ENCODE measurements at places on chromosomes 5 and 9.

GRCh38 chr5:118249386-118249785, 739.0 kb downstream of the DTWD2 start:
- H3K27me3 ChIP-seq = no peaks in the 10 kb centered on the region
- H3K36me3 ChIP-seq = no peaks in the 10 kb centered on the region
- no peaks in the 10 kb centered on the region for H3K4me1 ChIP-seq
- H3K27ac ChIP-seq = no peak overlapping the region
- DNase-seq = no peak

GRCh38 chr9:106972082-106972481, 109.1 kb downstream of the ZNF462 start:
- H3K4me3 ChIP-seq = no peak overlapping the region
- peaks cover 2% of the 10 kb centered on the region for H3K27me3 ChIP-seq
- H3K4me1 ChIP-seq = no peaks in the 10 kb centered on the region
- no peaks in the 10 kb centered on the region for H3K36me3 ChIP-seq

DNA sequence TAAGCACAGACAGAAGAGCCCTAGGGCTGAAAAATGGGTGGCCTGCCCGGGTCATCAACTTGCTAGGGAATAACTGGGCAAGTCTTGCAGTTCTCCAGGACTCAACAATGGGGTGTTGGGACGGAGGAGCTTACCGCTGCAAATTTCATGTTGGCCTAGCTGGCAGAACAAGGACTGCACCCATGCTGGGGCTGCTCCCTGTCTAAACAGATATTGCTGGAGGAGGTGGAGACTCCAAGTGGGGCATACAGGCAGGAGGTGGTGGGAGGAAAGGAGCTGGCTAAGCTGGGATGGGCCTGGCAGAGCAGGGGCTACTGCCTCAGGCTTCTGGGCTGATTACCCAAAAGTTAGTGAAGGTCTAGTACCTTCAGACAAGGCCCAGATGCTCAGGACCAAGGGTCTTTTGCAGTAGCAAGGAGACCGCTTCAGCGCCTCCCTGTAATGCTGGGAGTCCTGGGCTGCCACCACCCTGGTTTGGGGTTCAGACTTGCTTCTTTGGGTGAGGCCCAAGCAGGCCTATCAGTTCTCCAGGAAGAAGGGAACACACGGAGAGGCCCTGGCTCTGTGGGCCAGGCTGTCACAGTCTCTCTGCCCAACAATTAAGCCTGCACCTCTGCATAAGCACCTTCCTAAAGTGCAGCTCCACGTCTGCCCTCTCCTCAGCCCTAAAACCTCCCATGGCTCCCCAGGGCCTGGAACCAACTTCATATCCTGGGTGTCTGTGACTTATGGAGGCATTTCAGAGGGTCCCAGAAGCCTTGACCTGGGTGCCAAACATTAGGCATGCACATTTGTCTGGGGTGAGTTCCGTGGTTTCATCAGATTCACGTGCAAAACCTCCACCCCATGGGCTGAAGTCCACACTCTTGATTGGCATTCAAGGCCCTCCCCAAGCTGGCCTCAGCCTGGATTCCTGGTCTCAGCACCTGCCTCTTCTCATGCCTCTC, 24.2 kb upstream of the KIF12 start:
- no peak for DNase-seq
- H3K27ac ChIP-seq = no peak overlapping the region
- H3K4me1 ChIP-seq = no peaks in the 10 kb centered on the region
- no peak overlapping the region for H3K4me3 ChIP-seq
- H3K27me3 ChIP-seq = peaks cover 20% of the 10 kb centered on the region

DNA sequence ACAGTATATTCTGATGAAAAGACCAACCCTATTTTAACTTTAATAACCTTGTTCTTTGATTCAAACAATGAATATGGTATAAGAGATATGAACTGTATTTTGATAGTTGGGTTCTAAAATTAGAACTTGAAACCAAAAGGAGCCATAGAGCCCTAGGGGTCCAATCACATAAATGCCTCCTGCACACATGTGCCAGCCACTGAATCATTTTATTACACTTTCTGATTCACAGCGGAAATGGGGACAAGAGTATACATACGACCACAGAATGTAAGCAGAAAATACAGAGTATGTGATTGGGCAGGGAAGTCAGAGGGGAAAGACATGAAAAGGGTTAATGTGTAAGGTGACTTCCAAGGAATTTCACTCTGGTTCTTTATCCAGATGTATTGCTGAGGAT, 1000.2 kb downstream of the NR2F1-AS1 start:
- DNase-seq = no peak
- H3K27ac ChIP-seq = no peak overlapping the region
- H3K27me3 ChIP-seq = no peaks in the 10 kb centered on the region

DNA sequence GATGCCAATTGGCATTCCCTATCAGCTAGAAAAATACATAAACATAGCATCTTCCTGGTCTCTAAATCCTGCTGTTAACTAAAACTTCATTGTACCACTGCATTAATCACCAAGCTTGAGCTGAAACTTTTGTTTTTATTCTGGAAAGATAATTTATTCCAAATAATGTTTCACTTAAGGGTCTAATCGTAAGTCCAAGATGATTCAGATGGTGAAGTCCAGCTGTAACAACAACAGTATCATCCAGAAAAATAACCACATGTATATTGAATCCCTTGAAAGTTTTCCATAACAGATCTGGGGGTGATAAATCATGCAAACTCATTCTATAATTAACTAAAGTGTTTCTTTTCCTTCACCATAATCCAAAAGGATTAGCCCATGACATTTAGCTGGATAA, 23.9 kb downstream of the RORB start:
- H3K36me3 ChIP-seq = no peaks in the 10 kb centered on the region
- H3K4me3 ChIP-seq = no peak overlapping the region
- H3K27me3 ChIP-seq = peaks cover 5% of the 10 kb centered on the region
- DNase-seq = no peak
- no peak overlapping the region for H3K27ac ChIP-seq
- H3K4me1 ChIP-seq = no peaks in the 10 kb centered on the region

GRCh38 chr9:87701931-87702421, 23.9 kb upstream of the CTSL start:
- H3K4me3 ChIP-seq = no peak overlapping the region
- H3K4me1 ChIP-seq = no peaks in the 10 kb centered on the region
- H3K27ac ChIP-seq = no peak overlapping the region
- no peak for DNase-seq

DNA sequence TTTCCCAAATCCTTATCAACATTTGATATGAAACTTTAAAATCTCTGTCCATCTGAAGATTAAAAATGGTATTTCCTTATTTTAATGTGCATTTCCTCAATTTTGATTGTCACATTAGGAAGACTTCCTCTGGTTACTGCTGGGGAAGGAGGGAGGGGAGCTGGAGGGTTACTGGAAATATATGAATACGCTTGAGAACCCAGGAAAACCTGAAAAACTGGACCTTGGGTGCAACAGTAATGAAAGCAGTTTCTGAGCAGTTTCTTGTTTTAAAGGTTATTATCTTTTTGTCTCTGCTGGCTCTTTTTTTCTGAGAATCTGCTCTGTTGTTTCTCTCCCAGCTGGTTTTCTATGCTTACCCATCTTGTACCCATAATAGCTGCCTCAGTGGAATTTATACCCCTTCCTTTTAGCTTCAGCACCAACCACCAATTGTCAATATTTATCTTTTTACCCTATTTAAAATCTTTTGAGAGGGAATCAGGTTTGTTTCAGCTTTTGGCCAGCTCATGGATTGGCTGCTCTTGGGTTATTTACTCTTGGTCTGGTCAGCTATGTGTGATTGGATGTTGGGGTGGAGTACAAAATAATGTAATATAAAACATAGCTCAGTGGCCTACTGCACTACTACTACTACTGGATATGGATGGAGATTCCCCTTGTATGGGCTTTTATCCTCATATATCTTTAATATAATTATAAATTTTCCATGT, 67.4 kb downstream of the UNC13B start:
- H3K36me3 ChIP-seq = no peaks in the 10 kb centered on the region
- no peak overlapping the region for H3K4me3 ChIP-seq
- H3K27ac ChIP-seq = no peak overlapping the region
- no peaks in the 10 kb centered on the region for H3K4me1 ChIP-seq
- no peak for DNase-seq
- H3K27me3 ChIP-seq = peaks cover 5% of the 10 kb centered on the region

- no peak overlapping the region for H3K4me3 ChIP-seq
- H3K4me1 ChIP-seq = no peaks in the 10 kb centered on the region
- peaks cover 2% of the 10 kb centered on the region for H3K27me3 ChIP-seq
- H3K36me3 ChIP-seq = peaks cover 9% of the 10 kb centered on the region
These were observed 39.2 kb downstream of the MVB12B start for GRCh38 chr9:126365780-126366179.

- no peaks in the 10 kb centered on the region for H3K36me3 ChIP-seq
- H3K4me3 ChIP-seq = no peak overlapping the region
- no peak overlapping the region for H3K27ac ChIP-seq
- no peak for DNase-seq
These were observed 155.6 kb downstream of the PHF2 start for GRCh38 chr9:93731963-93732362.

- H3K4me3 ChIP-seq = no peak within 1 kb of the TSS
- H3K4me1 ChIP-seq = peaks cover 4% of the 10 kb centered on the region
- no peak within 1 kb of the TSS for H3K27ac ChIP-seq
- no peaks in the 10 kb centered on the region for H3K36me3 ChIP-seq
These were observed at the start of gene NEUROG1 for GRCh38 chr5:135535820-135536801. Gene NEUROG1, minus strand, starts transcription at chr5:135535964. Its CDS starts 274 bp downstream, at chr5:135535690.

GRCh38 chr5:123785162-123786071, 273.4 kb downstream of the CSNK1G3 start:
- no peaks in the 10 kb centered on the region for H3K27me3 ChIP-seq
- H3K27ac ChIP-seq = no peak overlapping the region
- DNase-seq = no peak
- H3K36me3 ChIP-seq = no peaks in the 10 kb centered on the region

- DNase-seq = no peak
- H3K27me3 ChIP-seq = peaks cover 3% of the 10 kb centered on the region
- no peaks in the 10 kb centered on the region for H3K4me1 ChIP-seq
These were observed 111.9 kb upstream of the MTAP start for GRCh38 chr9:21690561-21690960.

GRCh38 chr9:6910032-6910431, 152.3 kb downstream of the KDM4C start:
- H3K27me3 ChIP-seq = no peaks in the 10 kb centered on the region
- H3K27ac ChIP-seq = no peak overlapping the region
- H3K36me3 ChIP-seq = peaks cover 18% of the 10 kb centered on the region
- H3K4me3 ChIP-seq = no peak overlapping the region
- H3K4me1 ChIP-seq = peaks cover 19% of the 10 kb centered on the region
- no peak for DNase-seq

- no peaks in the 10 kb centered on the region for H3K36me3 ChIP-seq
- H3K27me3 ChIP-seq = peaks cover 1% of the 10 kb centered on the region
- no peaks in the 10 kb centered on the region for H3K4me1 ChIP-seq
- H3K27ac ChIP-seq = no peak overlapping the region
- no peak overlapping the region for H3K4me3 ChIP-seq
- DNase-seq = no peak
These were observed 11.9 kb downstream of the FBP2 start for GRCh38 chr9:94581728-94582127.

- H3K27me3 ChIP-seq = no peaks in the 10 kb centered on the region
- H3K4me1 ChIP-seq = peaks cover 58% of the 10 kb centered on the region
- H3K36me3 ChIP-seq = no peaks in the 10 kb centered on the region
- no peak overlapping the region for H3K27ac ChIP-seq
These were observed 104.8 kb upstream of the CPEB4 start for GRCh38 chr5:173783371-173783770.

- no peak overlapping the region for H3K27ac ChIP-seq
- no peak overlapping the region for H3K4me3 ChIP-seq
- H3K36me3 ChIP-seq = no peaks in the 10 kb centered on the region
- no peaks in the 10 kb centered on the region for H3K27me3 ChIP-seq
- no peak for DNase-seq
These were observed 516.6 kb downstream of the AGTPBP1 start for GRCh38 chr9:85225180-85225579.

GRCh38 chr9:136052472-136052880, 42.6 kb downstream of the NACC2 start:
- H3K36me3 ChIP-seq = no peaks in the 10 kb centered on the region
- H3K27ac ChIP-seq = no peak overlapping the region
- no peak overlapping the region for H3K4me3 ChIP-seq
- no peak for DNase-seq
- peaks cover 30% of the 10 kb centered on the region for H3K4me1 ChIP-seq
- H3K27me3 ChIP-seq = peaks cover 8% of the 10 kb centered on the region

DNA sequence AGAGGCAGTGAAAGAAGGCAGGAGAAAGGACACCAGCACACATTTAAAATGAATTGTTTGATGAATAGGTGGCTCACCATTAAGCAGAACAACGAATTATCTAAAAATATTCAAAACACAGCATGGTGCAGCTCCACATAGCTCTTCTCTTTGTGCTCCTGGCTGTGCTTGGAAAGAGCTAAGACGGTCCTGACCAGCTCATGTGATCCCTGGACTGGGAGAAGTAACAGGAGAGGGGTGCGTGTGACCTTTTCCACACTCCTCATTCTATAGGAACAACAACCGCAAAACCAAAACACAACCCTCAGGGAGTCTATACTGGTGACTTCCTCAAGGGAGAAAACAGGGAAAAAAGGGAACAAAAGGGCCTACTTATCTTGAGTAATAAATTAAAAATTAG, 140.5 kb downstream of the DIRAS2 start:
- DNase-seq = no peak
- H3K27me3 ChIP-seq = no peaks in the 10 kb centered on the region
- no peak overlapping the region for H3K4me3 ChIP-seq

GRCh38 chr5:175688352-175689146, 30.7 kb downstream of the HRH2 start:
- peaks cover 16% of the 10 kb centered on the region for H3K27me3 ChIP-seq
- no peaks in the 10 kb centered on the region for H3K36me3 ChIP-seq
- no peak overlapping the region for H3K27ac ChIP-seq
- no peak for DNase-seq
- no peaks in the 10 kb centered on the region for H3K4me1 ChIP-seq

DNA sequence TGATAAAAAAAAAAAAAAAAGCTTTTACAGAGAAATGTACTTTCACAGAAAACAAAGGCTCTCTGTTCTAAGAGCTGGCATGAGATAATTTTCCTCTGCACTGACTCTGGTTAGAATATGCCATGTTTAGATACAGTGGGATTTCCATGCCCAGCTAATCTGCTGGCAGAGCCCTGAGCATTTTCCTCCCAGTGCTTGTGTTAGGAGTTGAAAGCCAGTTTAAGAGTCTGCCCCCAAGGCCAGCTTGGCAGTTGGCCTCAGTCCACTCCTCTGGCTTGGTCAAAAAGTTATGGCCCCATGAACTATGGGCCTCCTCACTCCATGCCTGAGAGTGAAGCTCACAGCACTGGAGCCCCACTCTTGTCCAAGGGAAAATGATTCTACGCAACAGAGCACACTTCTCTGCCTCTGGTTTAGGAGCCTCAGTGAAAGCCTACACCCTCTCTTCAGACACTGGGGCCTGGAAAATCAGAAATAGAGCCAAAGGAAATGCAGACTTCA, 21.9 kb downstream of the MOCS2 start:
- DNase-seq = no peak
- no peaks in the 10 kb centered on the region for H3K36me3 ChIP-seq
- no peak overlapping the region for H3K27ac ChIP-seq
- H3K4me1 ChIP-seq = peaks cover 21% of the 10 kb centered on the region
- H3K4me3 ChIP-seq = no peak overlapping the region

- no peak for DNase-seq
- peak overlapping the region; percentile 65 for H3K27ac ChIP-seq
- no peaks in the 10 kb centered on the region for H3K36me3 ChIP-seq
- peak overlapping the region; percentile 42 for H3K4me3 ChIP-seq
- H3K4me1 ChIP-seq = peaks cover 93% of the 10 kb centered on the region
- no peaks in the 10 kb centered on the region for H3K27me3 ChIP-seq
These were observed 27.2 kb downstream of the CSF2 start for GRCh38 chr5:132100672-132101261.
